Kidney (tissue), 22 donors: ENCODE measurements at places on chromosomes 3 and 15.
A peak's percentile ranks its signal among the peaks of the same experiment; 100 is the strongest.

GRCh38 chr3:45936261-45936660 is 7.0 kb upstream of the CXCR6 start:
- no peak for DNase-seq

GRCh38 chr3:129524081-129524480 is 4.4 kb upstream of the RHO start:
- no peak for DNase-seq

DNA sequence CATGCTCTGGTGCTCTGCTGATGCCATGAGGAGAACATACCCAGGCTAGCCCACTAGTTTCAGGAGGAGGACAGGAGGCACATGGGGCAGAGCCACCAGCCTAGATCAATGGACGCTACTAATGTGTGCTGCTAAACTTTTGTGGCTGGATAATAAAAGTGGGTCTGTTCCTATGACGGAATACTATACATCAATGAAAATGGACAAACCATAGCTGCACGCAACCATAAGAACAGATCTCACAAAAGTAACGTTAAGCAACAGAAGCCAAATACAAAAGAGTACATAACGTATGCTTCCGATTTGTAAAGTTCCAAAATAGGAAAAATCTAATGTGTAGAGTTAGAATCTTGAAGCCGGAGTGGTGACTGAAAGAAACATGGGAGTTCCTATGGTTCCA is 11.5 kb downstream of the B4GALT4 start:
- DNase-seq, result no peak

- DNase-seq, result no peak
Observed at GRCh38 chr15:91824256-91824655, 29.3 kb upstream of the SLCO3A1 start.

DNA sequence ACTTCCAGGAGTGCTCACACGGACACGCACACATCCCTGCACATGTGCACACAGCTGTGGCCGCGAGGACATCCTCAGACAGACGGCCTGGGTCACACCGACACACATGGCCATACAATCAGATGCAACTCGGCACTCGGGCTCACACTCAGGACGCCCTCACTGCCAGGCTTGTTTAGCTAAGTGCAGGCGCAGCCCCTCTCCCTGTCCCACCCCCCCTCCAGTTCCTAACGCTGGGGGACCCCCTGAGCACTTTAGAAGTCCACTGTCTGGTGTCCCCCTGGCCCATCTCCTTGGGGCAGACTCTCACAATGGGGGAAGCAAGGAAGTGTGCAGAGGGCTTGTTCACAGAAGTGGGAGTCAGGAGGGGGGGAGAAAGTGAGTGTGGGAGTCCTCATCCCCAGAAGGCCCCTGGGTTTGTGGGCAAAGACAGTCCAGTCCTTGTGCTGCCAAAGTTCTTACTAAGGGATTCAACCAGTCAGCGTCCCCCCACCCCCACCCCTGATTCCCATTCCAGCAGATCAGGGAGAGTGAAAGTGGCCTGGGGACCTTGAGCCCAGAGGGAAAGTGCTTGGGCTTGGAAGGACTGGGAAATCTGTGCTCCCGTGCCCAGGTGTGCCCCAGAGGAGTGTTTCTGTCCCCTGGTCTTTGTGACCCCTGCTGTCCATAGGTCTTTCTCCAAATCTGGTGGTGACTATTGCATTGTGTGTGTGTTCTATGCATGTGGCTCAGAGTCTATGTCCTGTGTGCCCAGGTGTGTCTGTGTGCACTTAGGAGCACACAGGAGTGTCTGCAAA is 767 bp upstream of the GATA2 start:
- DNase-seq, result no peak

GRCh38 chr15:39327005-39327730 is 253.7 kb upstream of the THBS1 start:
- no peak for DNase-seq

DNA sequence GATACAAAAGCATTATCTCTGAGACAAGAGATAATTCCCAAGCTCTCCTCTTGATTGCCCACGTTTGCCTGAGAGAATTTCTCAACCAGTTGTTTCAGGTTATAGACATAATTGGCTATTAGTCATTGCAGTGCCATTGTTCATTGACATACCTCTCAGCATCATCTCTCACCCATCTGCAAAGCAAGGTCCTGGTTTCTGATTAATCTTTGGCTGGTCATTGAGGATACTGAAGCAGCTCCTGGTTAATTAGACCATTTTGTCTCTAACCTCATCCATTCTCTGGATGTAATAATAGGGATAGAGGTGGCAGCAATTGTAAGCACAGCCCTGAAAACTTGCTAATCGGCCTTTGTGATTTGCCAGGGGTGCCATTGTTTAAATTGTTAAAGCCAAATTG is 104.2 kb downstream of the CNTN6 start:
- no peak for DNase-seq

- DNase-seq, result no peak
Observed at GRCh38 chr3:127680798-127681221, 8.1 kb downstream of the ABTB1 start.

DNA sequence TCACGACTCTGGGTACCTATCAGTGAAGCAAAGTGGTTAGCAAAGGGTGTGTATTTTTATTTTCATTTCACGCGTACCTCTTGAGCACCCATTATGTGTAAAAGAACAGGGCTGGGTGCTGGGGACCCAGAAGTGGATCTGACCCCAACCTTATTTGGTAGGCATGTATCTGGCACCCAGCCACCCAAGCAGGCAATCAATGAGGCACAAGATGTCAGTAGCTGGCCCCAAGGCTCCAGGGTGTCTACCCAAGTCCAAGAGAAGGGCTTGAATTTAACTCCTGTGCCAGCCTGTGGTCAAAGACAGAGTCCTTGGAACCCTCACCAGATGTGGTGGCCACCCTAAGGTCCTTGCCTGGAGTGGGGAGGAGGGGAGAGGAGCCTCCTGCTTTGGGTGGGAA is 5.7 kb downstream of the PLEKHO2 start:
- peak; percentile 39 for DNase-seq

GRCh38 chr15:43538091-43538490 is 20.7 kb downstream of the MAP1A start:
- DNase-seq, result no peak

- DNase-seq, result no peak
Observed at GRCh38 chr3:30011237-30011803, 595.1 kb upstream of the TGFBR2 start.

DNA sequence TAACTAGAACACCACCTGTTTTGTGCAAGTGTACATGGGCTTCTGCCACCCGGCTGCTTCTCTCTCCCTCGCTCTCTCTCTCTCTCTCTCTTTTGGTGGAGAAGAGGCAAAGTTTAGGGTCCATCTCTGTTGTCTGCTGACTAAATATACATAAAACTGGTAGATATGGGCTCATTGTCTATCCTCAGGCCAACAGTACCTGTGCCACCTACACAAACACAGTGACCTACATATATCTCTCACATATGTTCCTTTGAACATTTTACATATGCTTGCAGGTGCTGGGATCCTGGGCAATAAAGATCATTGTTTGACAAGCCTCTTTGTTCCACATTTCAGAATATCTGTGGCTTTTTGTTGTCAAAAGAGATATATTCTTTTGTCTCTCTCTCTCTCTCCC is 256.3 kb upstream of the KCNH8 start:
- no peak for DNase-seq

DNA sequence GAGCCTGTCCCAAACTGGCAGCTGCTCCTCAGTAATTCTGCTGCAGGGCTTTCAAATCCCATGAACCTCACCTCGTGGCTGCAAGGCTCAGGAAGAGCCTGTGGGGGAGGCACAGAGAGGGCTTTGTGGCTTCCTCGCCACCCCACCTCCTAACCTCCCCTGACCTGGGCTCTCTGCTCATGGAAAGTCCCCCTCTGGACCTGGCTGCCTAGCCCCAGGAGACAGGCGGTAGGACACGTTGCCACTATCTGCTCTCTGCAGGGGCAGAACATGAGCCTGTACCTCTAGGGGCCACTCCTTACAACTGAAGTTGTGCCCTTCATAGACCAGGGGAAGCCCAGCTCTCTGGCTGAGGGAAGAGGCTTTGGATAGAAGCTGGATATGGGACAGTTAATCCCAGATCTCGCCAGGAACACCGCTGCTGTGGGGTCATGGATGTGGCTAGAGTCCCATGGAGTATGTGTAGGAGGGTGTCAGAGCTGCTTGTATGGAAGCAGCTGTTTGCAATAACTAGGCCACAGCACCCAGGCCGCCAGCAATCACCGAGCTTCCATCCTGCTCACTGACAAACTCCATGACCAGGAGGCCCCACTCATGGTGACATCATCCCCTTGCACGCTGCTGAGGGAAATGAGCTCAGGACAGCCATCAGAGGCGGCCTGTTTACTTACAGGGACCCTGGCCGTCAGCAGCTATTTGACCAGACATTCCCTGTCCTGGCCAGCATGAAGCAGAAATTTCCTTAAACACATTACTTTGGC is 34.0 kb upstream of the CILP start:
- DNase-seq, result peak; percentile 83

DNA sequence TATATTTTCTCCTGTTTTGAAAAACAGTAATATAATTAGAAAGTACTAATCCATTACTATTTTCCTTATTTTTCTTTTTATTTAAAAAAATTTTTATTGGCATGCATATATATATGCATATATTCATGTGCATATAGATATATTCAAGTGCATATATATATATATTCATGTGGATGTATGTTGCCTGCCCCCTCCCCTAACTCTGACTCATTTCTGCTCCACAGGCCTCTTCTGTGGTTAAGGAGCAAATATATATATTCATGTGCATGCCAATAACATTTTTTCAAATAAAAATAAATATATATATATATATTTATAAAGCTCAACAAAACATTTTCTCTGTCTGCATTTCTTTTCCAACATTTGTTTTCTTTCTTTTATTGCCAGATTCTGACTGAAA is 13.6 kb upstream of the CORO2B start:
- DNase-seq, result no peak

GRCh38 chr15:55991802-55992768 is 1.3 kb downstream of the NEDD4 start:
- DNase-seq, result no peak

DNA sequence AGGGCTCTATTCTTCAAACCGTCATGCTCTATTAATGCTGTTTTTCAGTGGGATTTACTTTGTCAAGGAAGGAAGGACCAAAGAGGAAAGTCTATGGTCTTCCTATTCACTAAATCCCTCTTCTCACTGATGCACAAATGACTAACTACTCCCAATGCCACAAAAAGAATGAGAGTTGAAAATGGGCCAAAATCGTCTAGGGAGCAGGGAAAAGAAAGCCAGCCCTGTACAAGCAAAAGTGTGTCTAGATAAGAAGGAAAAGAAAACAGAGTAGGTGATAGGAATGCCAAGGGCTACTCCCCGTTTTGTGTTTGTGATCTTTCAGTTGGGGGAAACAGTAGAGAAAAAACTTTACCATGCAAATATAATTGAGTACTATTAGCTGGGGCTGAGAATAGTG is 97.2 kb upstream of the TMCO5A start:
- no peak for DNase-seq

- DNase-seq, result no peak
Observed at GRCh38 chr15:97978401-97979139, 18.1 kb downstream of the ARRDC4 start.

- DNase-seq, result no peak
Observed at GRCh38 chr3:97765336-97765735, 778 bp downstream of the ARL6 start.

DNA sequence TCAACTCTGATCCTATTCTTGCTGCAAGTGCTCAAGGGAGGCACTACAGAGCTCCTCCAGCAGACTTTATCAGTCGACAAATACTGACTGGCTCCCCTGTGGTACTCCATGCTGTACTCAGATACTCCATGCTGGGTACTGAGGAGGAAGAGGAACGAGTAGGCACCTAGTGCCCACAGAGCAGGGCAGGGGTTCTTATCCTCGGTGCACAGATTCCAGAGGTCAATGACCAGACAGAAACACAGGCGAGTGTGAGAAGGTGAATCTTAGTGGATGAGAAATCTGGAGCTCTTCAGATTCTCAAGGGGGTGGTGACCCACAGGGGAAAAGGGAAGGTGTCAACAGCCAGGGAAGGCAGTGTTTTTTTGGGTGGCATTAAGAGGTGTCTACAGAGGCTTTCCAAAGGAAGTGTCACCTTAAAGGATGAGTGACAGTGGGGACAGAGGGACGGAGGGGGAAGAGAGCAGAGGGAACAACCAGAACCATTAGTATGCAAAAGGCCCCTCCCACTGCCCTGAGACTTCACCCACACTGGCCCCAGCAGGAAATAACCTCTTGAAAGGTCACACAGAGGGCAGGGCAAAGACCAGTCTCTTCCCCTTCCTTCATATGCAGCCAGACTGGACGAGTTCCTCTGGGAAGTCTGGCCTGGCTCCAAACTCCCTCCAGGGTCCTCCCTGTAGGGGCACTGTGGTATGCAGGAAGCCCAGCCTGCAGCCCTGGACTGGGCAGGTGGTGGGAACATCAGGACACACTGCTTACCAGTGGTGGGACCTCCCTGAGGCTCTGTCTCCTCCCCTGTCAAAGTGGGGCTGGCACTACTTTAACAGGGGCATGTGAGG is 27.5 kb downstream of the CCDC12 start:
- no peak for DNase-seq

DNA sequence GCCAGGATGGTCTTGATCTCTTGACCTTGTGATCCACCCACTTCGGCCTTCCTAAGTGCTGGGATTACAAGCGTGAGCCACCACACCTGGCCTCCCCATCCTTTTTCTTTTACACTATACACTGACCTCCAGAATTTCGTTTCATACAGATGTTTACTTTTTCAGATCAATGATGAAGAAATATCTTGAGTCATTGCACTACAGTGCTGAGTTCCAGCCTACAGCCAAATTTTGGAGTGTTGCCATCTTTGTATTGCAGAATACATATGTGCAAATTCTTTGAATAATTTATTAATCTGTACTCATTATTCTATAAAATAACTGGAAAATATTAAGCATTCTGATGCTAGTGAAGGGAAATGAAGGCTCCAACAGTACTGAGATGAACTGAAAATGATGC is 12.5 kb downstream of the ZPLD1 start:
- DNase-seq, result no peak

- no peak for DNase-seq
Observed at GRCh38 chr3:159866201-159866746, 122.4 kb upstream of the IL12A start.

DNA sequence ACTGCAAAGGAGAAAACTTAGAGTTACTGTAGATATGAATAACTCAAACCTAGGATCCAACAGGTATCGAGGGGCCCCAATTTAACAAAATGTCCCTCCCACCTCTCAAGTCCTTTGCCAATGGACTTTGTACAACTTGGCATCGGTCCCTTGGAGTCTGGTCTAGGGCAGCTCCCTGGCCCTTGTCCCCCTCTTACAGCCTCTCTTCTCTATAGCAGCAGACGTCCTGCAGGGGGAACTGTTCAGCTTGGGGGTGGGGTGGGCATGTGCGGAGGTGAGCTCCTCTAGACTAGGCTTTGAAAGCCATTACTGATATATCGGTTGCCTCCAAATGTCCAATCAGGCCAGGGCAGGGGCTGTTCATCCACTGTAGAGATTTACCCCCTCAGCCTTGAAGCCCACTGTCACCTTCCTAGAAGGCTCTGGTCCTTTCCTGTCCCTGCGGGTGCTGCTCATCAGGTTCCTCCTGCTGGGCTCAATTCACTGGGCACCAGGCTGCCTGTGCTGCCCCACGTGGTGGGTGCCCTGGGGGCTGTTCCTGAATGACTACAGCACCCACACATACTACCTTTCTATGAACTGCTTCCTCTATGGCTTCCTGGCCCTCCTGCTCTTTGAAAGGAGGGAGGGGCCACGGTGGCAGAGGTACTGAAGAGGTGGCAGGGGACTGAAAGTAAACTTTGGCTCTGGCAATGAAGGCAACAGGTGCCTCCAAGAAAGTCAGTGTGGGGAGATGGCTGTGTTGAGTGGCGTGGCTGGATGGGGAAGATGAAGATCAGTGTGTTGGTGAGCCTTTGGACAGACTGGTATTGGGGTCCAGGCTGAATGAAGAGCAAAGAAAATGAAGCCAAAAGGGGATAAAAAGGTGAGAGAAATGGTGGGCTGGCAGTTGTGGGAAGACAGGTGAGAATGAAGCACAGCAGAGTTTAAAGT is 78.8 kb upstream of the MEX3B start:
- DNase-seq, result no peak
